ENCODE measurements at places on chromosomes 5 and 9. TPM values are rescaled to one million over a fixed set of nuclear protein-coding genes. Genes with fewer than 3 reads are reported as not detected.

Gene NELFB
- 65.9 TPM for total RNA-seq

Gene PCDHA7
- total RNA-seq: not detected

Gene BHMT2
- not detected for total RNA-seq

Gene MACIR
- total RNA-seq: 7.2 TPM

Gene TMEM252
- not detected for total RNA-seq

Gene HSD17B3
- total RNA-seq: not detected

Gene PLEKHG4B
- total RNA-seq: not detected

Gene HRCT1
- not detected for total RNA-seq

Gene GHR
- not detected for total RNA-seq

Gene KCNT1
- total RNA-seq: not detected

Gene CDO1
- 0.09 TPM for total RNA-seq

Gene PCDHGA8
- 0.18 TPM for total RNA-seq

Gene SMIM23
- not detected for total RNA-seq

Gene FCN2
- total RNA-seq: not detected

Gene EIF4E1B
- total RNA-seq: not detected

Gene CENPH
- total RNA-seq: 30.6 TPM
